ENCODE measurements at places on chromosomes 16 and 17.

- no peak for DNase-seq
Observed at GRCh38 chr17:16425698-16426659, 10.6 kb downstream of the TRPV2 start.

DNA sequence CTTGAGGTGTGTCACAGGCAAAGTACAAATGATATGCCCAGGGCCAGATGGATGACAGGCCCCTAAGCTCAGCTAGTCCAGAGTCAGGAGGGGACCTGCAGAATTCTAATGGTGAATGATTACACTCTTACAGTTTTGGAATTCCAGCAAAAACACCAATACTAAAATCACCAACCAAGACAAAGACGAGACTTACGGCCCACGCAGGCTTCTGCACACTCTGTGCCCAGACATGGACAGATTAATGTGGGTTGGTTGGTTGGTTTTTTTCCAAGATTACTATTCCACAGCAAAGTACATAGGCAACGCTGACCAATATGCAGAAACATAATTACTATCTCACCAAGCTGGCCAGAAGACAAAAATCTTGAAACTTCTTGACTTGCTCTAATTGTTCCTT, 9.7 kb downstream of the ADCY9 start:
- DNase-seq, result no peak

GRCh38 chr16:71565812-71566700, 10.8 kb downstream of the TAT start:
- peak; percentile 18 for DNase-seq

DNA sequence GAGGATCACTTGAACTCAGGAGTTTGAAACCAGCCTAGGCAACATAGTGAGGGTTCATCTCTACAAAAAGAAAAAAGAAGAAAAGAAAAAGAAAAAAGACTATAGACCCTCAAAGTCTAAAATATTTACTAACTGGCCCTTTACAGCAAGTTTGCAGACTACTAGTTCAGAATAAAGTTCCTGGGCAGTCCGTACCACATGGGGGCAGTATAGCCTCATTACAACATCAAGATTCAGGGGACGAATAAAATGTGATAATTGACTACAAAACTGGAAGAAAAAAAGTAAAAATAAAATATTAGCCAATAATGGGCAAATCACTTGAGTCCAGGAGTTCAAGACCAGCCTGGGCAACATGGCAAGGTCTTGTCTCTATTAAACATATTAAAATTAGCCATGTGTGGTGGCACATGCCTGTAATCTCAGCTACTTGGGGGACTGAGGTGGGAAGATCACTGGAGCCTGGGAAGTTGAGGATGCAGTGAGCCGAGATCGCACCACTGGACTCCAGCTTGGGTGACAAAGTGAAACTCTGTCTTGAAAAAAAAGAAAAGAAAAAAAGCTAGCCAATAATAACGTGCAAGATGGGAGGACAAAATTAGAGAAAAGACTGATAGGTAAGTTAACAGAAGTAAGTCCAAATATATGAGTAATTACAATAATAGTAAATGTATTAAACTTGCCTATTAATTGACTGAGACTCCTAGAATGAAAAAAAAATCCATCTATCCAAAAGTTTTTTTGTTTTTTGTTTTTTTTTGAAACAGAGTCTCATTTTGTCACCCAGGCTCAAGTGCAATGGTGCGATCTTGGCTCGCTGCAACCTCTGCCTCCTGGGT, 129.4 kb upstream of the SEC14L1 start:
- peak; percentile 65 for DNase-seq

DNA sequence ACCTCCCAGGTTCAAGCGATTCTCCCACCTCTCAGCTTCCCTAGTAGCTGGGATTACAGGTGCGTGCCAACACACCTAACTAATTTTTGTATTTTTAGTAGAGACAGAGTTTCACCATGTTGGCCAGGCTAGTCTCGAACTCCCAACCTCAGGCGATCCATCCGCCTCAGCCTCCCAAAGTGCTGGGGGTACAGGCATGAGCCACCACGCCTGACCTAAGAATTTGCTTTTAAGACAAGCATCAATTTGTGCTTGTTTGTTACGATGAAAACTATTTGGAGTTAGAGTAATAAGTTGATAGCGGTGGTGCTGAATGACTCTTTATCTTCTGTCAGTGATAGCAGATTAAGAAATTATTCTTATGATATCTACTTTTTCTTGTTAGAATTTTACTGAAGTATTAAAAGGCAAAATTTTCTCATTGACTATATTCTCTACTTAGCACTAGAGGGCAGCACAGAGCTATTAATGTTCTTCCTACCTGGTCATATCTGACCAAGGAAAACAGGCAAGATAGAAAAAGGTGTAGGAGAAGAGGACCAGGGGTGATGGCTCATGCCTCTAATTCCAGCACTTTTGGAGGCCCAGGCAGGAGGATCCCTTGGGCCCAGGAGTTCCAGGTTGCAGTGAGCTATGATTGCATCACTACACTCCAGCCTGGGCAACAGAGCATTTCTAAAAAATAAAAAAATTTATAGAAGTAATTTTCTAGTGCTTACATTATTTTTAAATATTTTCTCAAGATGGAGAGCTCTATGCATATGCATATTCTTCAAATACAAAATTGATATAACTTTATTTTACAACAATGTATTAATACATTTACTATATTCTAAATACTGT, 24.5 kb downstream of the STXBP4 start:
- DNase-seq, result peak; percentile 57

GRCh38 chr17:79654350-79654959, 43.6 kb upstream of the RBFOX3 start:
- no peak for DNase-seq

- no peak for DNase-seq
Observed at GRCh38 chr16:50248845-50249244, 17.5 kb upstream of the ADCY7 start.

GRCh38 chr17:35214631-35215273, 20.6 kb upstream of the SLC35G3 start:
- DNase-seq, result no peak

GRCh38 chr17:62995377-62995885, 29.4 kb downstream of the TANC2 start:
- peak; percentile 88 for DNase-seq

DNA sequence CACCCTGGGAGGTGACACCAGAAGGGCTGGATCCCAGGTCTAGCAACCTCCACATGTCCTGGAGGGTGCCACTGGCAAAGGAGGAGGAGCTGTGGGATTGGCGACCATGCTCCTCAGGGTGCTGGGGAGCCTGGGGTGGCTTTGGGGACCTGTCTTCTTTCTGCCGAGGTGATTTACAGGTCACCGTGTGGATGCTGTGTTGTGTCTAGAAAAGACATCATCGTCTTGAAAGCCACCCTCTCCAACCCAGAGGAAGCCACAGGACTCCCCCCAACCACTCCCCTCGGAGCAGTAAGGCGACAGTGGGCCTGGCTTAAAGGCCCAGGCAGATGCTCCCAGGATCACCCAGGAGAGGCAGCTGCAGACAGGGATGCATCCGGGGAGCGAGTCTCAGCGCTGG, 29.7 kb upstream of the FASN start:
- DNase-seq, result no peak

DNA sequence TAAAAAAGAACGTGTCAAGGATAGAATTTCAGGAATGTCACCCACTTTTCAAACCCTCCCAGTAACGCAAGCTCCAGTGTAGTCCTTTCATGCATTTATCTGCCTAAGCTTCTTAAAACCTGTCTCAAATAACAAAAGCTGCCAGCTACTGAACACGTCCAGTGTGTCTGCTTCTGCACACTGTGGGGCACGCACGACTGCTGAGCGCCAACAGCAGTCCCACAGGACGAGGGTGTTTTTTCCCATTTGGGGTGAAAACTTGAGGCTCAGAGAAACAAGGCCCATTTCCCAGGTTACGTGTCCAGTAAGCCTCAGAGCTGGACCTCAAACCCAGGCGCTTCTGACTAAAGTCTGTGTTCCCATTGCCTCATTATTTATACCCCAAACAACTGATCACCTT, 17.2 kb downstream of the NTAN1 start:
- no peak for DNase-seq

DNA sequence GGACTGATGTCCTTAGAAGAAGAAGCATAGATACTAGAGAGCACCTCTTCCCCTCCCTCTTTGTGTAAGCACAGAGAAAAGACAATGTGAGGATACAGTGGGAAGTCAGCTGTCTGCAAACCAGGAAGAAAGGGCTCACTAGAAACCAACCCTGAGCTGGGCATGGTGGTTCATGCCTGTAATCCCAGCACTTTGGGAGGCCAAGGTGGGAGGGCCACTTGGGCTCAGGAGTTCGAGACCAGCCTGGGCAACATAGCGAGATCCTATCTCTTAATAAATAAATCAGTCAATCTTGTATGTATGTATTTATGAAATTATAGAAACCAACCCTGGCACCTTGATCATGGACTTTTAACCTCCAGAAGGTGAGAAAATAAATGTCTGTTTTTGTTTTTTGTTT, 118.3 kb downstream of the NPIPB5 start:
- no peak for DNase-seq

GRCh38 chr16:19123535-19124178, 9.9 kb downstream of the ITPRIPL2 start:
- no peak for DNase-seq

DNA sequence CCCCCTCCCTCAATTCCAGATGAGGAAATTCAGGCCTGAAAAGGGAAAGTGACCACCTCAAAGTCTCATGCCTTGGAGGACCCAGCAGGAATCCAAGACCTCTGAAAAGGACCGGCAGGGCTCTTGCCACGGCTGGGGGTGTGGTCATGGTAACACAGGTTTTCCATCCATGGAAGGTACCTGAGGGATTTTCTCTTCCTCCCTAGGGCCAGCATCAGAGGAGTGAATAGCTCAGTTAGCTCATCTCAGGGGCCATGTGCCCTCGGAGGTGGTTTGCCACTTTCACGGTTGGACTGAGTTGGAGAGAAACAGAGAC, 1.3 kb downstream of the CIITA start:
- no peak for DNase-seq

GRCh38 chr16:23896832-23897821, 61.3 kb downstream of the PRKCB start:
- DNase-seq, result peak; percentile 83

DNA sequence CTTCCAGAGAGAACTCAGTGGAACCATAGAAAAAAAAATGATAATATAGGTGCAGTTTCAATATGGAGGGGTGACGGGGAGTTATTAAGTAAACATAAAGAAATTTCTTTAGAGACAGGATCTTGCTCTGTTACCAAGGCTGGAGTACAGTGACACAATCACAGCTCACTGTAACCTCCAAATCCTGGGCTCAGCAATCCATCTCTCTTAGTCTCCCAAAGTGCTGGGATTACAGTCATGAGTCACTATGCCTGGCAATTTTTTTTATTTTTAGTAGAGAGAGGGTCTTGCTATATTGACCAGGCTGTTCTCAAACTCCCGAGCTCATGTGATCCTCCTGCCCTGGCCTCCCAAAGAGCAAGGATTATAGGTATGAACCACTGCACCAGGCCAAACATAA, 48.8 kb downstream of the NLRC5 start:
- no peak for DNase-seq

GRCh38 chr17:79369532-79369931, 241.3 kb downstream of the RBFOX3 start:
- DNase-seq, result no peak

DNA sequence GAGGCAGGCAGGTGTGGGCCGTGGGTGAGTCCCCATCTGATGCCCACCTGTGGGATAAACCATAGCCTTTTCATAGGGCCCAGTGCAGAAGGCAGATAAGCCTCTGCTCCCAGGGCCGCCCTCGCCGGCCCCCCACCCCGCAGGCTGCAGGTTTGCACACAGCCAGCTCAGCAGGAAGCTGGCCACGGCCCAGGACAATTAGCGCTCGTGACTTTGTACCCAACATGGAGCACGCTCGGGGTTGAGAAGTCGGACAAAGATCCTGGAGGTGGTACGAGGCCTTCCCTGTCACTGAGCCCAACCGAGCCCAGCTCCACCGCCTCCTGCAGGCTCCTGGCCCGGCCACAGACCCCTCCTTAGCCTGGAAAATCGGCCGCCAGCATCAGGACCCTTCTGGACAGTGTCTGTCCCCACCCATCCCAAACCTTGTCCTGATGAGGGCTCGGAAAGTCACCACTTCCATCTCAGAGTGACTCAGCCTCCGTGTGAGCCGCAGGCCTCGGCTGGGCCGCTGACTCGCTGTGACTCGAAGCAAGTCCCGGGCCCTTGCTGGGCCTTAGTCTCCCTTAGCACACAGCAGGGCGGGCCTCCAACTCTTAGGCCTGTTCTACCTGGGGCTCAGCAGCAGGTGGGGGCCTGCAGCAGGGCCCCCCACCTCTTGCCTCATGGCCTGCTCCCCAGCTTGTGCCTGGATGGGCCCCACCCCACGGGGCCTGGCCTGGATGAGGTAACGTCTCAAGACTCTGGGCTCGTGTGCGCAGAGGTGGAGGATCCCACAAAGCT, 22.7 kb downstream of the FAM83G start:
- no peak for DNase-seq

- no peak for DNase-seq
Observed at GRCh38 chr17:41527063-41528023, 765 bp downstream of the KRT19 start.

- DNase-seq, result no peak
Observed at GRCh38 chr17:57508671-57509070, 236.4 kb downstream of the CCDC182 start.
